ENCODE measurements at places on chromosomes 16 and 17.

GRCh38 chr17:12114686-12115418 lies 94.2 kb downstream of the MAP2K4 start:
- no peak for DNase-seq

GRCh38 chr16:73483934-73484711 lies 436.2 kb upstream of the ZFHX3 start:
- no peak for DNase-seq

GRCh38 chr17:74952431-74953133 lies 16.9 kb downstream of the OTOP3 start:
- DNase-seq = no peak

- peak; percentile 40 for DNase-seq
Measured at GRCh38 chr16:14240219-14240843, 169.2 kb downstream of the MRTFB start.

GRCh38 chr16:55369151-55369550 lies 45.1 kb downstream of the IRX6 start:
- DNase-seq = no peak

- DNase-seq = no peak
Measured at GRCh38 chr16:50724306-50724705, 17.6 kb upstream of the CYLD start.

- DNase-seq = no peak
Measured at GRCh38 chr16:57507136-57508034, 21.1 kb upstream of the DOK4 start.

DNA sequence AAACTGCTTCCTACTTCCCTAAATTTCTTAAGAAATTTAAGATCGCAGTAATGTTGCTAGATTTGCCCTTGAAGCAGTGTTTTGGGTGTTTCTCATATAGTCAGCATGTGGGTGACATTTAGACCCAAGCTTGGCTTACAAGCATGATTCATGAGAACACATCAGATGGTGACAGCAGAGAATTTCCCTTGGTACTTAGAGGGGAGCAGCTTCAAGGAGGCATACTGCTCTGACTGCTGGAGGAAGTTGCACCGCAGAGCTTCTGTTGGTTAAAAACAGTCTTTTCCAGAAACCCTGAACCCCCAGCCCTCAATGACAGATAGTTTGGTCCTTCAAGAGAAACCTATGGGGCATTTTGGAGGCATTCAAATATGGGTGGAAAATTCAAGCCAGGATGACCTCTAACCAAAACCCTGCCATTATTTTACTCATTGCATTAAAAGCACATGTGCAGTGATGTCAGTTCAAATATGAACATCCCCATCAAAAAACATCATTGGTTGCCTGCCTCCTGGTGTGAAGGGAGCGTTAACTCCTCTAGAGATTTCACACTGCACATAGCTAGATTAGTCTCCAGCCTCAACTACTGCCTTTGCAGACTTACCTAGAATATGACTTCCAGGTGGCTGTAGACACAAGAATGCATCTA lies 201.5 kb upstream of the CACNG5 start:
- DNase-seq = no peak

- DNase-seq = no peak
Measured at GRCh38 chr16:88466175-88466862, 13.2 kb downstream of the ZFPM1 start.

- no peak for DNase-seq
Measured at GRCh38 chr17:58176200-58176599, 9.4 kb downstream of the OR4D2 start.

GRCh38 chr16:88472637-88473205 lies 19.6 kb downstream of the ZFPM1 start:
- no peak for DNase-seq
